ENCODE measurements at places on chromosomes 11 and 22.

DNA sequence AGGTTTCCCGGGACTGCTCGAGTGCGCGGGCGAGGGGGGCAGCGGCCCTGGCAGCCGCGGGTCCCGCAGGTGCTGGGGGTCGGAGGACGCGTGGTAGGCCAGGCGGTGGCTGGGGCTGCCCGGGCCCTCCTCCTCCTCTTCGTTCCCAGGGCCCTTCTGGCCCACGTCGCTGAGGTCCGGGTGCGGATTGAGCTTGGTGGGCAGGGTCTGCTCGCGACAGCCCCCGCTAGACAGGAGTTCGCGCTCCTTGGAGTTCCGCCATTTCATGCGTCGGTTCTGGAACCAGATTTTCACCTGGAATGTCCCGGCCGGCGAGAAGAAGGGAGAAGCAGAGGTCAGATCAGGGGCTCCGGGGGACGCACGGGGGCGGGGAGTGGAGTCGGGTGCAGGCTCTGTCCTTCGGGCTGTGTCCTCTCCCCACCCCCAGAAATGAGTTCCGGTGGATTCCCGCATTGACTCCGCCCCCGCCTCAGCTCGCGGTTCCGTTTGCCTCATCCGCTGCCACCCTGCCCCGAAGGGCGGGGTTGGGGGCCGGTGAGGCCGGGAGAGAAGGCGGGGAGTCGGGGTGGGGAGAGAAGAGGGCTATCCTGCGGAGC lies 3.9 kb downstream of the DBX1 start:
- no peak for DNase-seq

GRCh38 chr11:102435688-102436087 lies 16.9 kb downstream of the TMEM123 start:
- DNase-seq = no peak

DNA sequence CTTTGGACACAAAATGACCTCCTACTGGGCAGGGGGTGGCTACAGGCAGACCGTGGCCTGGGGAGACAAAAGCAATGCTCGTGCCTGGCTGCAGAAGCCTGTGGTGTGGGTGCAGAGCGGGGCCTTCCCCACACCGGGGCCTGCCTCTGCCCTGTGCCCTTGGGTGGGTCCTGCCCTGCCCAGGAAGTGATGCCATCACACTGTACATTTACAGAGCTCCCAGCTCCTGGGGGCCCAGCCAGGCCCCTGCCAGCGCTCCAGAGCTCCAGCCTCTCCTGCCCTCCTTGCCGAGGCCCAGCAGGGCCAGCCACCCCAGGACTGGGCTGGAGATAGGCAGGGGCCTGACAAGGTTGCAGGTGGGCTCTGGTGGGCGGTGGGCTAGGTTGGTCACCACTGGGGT lies 40.1 kb downstream of the MUC5B start:
- DNase-seq = no peak

- no peak for DNase-seq
Measured at GRCh38 chr11:10629411-10630002, 61.0 kb upstream of the LYVE1 start.

GRCh38 chr11:94909371-94909820 lies 64.0 kb downstream of the CWC15 start:
- no peak for DNase-seq

GRCh38 chr11:44104481-44105294 lies 9.2 kb downstream of the EXT2 start:
- DNase-seq = no peak

- DNase-seq = no peak
Measured at GRCh38 chr11:123166071-123166559, 28.9 kb downstream of the CLMP start.

DNA sequence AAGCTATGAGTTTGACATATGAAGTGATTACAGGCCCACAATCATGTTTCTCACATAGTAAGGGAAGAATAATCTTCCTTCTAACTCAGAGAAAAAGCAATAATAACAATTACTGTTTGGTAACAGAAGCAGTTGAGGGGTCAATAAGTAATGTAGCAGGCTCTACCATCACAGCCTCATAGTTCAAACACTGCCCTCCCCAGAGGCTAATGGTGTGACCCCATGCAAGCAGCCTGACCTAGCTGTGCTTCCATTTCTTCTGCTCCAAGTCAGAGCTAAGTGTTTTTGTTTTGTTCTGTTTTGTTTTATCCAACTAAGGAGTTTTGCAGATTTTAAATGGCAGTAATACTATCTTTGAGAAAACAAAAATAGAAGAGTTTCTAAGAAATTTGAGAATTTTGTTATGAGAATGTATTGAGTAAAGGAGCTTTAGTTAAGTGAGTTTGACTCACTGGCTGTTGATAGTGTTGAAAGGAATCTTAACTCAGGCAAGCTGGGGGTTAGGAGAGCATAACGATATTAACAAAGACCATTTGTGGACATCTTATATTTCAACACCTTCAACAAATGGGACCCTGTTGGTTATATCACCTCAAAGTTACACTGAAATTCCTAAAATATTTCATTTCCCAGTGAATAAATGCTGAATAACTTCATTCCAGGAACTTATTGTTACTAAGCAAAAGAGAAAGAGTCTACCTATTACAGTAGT lies 48.5 kb downstream of the GUCY1A2 start:
- no peak for DNase-seq

- DNase-seq = peak; percentile 30
Measured at GRCh38 chr22:31272522-31273446, 19.5 kb downstream of the PIK3IP1 start.

GRCh38 chr11:10042699-10043098 lies 251.3 kb downstream of the SBF2 start:
- DNase-seq = no peak

DNA sequence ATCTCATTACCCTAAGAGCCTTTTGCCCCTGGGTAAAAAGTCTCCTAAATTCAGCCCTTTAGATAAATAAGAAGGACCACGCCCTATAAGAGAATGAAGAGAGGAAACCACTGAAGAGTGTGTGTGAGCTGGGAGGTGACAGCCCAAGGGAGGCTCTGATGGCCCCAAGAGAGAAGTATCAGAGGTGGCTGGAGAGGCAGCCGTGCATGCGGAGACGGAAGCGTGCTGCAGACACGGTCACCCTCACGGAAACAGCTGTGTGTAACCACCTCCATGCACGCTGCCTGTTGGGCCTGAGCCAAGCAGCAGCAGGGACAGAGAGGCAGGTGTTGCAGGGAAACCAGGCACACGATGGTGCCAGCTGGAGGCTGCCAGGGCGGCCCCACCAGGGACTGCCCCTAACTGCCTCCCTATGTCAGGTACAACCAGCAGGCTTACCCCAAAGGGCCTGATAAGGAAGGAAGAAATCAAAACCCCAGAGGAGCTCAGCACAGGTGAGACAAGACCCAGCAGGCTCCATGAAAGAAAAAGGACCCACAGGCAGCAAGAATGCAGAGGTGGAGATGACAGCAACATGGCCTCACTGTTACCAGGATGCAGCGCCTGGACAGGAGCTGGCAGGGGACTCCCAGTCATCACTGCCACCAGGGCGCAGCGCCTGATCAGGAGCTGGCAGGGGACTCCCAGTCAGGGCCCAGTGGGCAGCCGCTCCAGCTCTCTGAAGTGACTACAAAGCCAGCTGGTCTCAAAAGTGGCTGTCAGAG lies 7.8 kb downstream of the LARGE2 start:
- DNase-seq = no peak

GRCh38 chr11:119937412-119937811 lies 200.5 kb downstream of the TRIM29 start:
- no peak for DNase-seq

DNA sequence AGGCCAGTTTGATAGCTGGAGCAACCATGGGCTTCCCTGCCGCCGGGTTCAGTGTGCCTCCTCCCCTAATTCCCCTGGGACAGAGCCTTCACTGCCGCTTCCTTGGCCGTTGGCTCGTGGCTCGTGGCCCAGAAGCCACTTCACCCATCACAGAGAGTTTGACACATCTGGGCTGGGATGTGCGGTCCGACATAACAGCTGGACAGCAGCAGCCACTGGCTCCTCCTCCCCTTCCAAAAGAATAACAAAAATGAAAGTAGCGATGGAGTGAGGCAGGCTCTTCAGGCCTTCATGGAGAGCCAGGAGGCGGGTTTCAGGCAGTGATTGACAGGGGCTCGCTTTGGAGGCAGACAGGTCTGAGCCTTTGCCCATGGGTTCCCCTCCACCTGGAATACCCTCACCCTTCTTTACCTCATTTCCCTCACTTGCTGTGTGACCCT lies 8.2 kb downstream of the CREB3L1 start:
- DNase-seq = no peak

GRCh38 chr11:108199446-108200321 lies 22.8 kb downstream of the NPAT start:
- no peak for DNase-seq

DNA sequence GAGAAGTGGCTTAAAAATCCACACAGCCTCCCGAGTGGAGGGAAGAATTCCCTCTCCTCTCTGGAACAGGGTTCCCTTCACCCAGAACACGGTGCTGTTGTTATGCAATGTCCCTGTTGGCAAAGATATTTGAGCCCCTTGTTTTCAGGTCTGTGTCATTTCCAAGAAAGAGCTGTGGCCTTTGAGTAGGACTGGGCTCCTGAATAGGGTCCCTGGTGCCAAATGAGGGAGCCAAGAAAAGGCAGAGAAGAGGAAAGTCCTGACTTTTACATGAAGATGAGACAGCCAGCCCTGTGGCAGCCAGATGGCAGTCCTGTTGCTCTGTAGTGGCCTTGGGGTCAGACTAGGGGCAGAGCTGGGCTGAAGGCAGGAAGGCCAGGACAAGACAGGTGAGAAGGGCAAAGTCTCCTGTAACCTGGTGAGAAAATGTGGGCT lies 51.2 kb upstream of the ELF5 start:
- no peak for DNase-seq

DNA sequence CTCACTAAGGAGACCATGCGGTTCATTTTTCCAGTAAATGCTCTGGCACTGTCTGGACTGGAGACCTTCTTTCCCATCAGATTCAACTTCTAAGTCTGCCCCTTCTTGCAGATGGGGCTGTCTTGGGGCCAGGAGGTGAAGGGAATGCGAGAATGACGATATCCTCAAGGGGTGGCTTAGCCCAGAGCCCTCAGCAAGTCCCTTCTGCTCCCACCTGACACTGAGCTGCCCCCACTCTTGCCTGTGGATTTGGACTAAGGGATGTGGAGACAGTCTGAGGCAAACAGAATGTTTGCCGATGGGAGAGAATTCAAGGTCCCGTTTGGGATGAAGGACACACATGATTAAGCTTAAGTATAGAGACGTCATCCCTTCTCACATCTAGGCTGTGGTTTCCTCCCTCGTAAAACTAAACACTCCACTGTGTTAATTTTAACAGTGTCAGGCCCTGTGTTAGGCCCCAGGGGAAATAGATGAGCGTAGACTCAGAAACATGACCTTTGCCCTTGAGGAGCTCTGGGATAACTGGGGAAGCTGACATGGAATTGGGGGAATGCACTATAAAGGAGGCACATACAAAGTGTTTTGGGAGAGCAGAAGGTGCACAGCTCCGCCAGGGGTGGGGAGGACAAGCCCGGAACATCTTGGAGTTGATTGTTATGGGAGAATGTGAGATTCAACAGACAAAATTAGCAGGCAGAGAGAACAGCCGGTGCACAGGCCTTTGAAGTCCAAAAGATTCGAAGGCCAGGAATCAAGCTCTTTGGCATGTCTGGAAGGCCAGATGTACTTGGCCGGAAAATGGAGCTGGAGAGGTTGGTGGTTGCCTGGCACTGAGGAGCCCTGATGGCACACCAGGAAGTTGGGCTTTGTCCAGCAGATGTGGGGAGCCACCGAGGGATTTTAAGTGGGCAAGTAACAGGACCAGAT lies 71.6 kb downstream of the ST3GAL4 start:
- DNase-seq = no peak

DNA sequence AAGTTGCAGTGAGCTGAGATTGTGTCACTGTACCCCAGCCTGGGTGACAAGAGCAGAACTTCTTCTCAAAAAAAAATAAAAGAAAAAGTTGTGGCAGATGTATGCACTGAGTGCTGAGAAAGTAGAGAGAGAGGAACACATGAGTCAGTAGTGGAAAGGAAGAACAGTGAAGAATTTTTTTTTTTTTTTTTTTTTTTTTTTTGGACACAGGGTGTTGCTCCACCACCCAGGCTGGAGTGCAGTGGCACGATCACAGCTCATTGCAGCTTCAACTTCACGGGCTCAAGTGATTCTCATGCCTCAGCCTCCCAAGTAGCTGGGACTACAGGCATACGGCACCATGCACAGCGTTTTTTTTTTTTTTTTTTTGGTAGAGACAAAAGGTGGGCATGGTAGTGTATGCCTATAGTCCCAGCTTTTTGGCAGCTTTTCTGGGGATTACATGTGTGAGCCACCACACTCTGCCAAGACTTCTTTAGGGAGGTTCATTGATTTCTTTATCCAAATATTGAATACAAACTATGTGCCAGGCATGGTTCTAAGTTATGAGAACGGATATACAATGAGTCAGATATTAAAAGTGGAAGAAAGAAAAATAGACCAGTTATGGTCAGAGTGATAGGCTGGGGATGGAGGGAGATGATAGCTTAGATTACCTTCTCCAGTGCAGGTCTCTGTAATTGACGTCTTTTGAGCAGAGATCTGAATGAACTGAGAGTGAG lies 62.0 kb downstream of the YAP1 start:
- DNase-seq = no peak

DNA sequence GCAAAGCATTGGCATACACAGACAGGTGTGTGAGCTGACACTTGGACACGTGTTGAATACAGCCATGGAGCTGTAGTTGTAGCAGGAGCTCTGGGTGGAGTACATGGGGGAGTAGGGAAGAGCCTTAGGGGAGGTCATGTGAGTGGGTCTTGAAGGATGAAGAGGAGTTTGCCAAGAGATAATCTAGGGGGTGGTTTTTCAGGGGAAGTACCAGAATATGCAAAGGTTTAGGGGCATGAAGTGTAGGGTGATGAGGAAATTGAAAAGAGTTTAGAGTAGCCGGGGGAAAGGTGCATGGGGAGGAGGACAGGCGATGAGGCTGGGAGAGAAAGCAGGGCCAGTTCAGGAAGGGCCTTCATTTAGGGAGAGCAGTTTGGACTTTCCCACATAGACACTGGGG lies 74.5 kb downstream of the GRIK4 start:
- no peak for DNase-seq

- DNase-seq = no peak
Measured at GRCh38 chr11:121582296-121582695, 129.5 kb upstream of the SORL1-AS1 start.

- DNase-seq = no peak
Measured at GRCh38 chr11:64753019-64753379, 6.8 kb downstream of the PYGM start.

- no peak for DNase-seq
Measured at GRCh38 chr11:94928117-94928990, 45.0 kb downstream of the CWC15 start.

DNA sequence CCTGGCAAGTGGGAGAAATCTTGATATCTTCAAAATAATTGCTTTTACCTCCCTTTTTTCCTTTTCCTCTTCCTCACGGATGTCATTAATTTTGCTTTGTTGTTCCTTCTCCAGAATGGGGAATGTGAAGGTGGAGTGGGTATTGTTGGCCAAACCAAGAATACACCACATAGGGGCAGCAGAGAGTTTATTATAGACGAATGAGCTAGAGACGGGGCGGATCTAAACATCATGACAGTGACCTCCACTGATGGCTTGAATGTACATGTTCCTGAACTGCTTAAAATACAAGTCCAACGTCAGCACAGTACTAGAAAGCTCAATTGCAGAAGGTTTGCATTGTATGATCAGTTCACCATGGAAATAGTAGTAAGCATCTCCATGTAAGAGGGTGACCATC lies 122.3 kb upstream of the SNX19 start:
- DNase-seq = no peak

GRCh38 chr11:132263875-132264274 lies 893.5 kb downstream of the NTM start:
- DNase-seq = no peak
